ENCODE measurements at places on chromosomes 11 and 22.

GRCh38 chr11:134036492-134037045, 32.3 kb upstream of the JAM3 start:
- no peak for DNase-seq

GRCh38 chr11:14369598-14369997, 10.6 kb upstream of the RRAS2 start:
- no peak for DNase-seq

DNA sequence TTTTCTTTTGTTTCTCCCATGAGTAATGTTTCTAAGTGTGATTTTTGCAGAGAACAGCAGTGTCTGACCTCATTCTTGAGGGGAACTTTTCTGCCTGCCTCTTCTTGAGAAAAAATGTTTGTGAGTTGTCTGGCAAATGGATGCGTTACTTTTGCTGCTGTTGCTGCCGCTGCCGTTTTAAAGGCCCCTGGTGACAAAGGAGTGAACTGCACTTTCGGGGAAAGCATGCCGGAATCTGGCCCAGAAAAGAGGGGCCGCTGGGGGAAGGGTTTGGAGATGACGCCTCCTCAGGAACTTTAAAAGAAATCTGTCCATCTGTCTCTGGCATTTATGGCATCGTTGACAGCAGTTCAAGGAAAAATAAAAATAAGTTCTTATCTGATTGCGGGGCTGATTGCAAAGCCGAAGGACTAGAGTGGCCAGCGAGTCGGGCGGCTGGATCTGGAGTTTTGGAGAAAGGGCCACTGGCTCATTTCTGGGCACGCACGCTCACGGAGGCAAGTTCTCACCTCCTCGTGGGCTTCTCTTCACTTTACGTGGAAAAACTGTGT, 16.5 kb downstream of the ZBTB16 start:
- no peak for DNase-seq

DNA sequence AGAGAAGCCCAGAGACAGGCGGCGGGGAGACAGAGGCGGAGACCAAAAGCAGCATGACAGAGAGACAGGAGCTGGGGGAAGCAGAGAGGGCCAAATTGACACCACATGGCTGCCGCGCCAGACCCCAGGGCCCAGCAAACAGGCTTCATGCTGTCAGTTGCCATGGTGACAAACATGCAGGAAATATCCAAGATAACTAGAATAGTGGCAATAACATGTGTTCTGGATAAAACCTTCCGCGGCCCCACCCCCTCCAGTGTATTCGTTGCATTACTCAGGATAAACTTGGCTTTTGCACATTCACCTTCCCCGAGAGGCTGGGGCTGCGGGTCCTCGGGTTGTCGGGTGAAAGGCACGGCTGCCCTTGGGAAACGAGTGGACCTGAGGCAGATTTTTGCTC, 49.9 kb upstream of the CDON start:
- no peak for DNase-seq

GRCh38 chr11:119720311-119720913, 8.6 kb downstream of the NECTIN1 start:
- no peak for DNase-seq

DNA sequence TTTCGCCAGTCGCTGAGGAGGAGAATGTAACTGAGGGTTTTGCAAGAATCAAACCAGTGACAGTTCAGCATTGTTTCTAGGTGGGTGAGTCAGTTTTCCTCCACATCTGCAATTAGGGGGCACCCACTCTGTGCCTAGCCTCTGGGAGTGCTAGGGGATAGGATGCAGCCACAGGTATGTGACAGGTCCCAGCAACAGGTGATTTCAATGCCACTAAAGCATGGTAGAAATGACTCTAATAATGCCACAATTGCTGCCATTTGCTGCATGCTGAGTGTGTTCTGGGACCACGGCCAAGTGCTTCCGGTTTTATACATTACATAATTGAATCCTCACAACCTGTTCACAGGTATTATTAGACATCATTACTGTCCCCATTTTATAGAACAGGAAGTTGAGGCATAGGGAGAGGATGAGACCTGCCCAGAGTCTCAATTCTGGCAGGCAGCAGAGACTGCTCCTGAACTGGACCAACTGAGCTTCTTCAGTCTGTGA, 556 bp downstream of the CRYBB2 start:
- DNase-seq = no peak

- no peak for DNase-seq
Observed at GRCh38 chr11:128563942-128564641, 23.3 kb downstream of the ETS1 start.

Measured in D721Med (cell line).